ENCODE measurements at places on chromosomes 2 and 18.

GRCh38 chr2:108129636-108130035 is 110.1 kb upstream of the SULT1C3 start:
- no peak overlapping the region for H3K27ac ChIP-seq
- no peak overlapping the region for H3K4me3 ChIP-seq
- 0 out of 2 replicates have a peak, but pooled peaks cover 2% of the 10 kb centered on the region for H3K36me3 ChIP-seq

- no peak overlapping the region for H3K27ac ChIP-seq
- no peaks in the 10 kb centered on the region for H3K27me3 ChIP-seq
- H3K4me3 ChIP-seq, result no peak overlapping the region
- H3K4me1 ChIP-seq, result no peaks in the 10 kb centered on the region
These were observed 11.6 kb upstream of the TUBB6 start for GRCh38 chr18:12296457-12296856.

DNA sequence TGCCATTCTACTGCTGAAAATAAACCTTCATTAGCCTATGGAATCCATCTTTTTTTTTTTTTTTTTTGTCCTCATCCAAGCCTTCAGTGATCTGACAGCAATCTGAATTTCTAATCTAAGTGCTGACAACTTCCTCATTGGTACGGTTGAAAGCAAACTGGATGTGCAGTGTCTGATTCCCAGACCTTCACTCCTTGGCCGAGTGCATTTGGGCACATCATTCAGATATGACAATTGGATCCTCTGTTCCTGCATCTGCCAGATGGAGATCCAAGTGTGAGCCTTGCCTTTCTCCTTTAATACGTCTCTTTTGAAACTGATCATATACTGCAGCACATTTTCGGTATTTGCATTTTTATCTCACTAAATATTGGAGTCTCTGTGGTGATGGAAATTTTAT is 713.1 kb downstream of the DCDC2C start:
- H3K36me3 ChIP-seq, result no peaks in the 10 kb centered on the region
- H3K4me3 ChIP-seq, result no peak overlapping the region
- no peak overlapping the region for H3K27ac ChIP-seq
- H3K27me3 ChIP-seq, result no peaks in the 10 kb centered on the region

DNA sequence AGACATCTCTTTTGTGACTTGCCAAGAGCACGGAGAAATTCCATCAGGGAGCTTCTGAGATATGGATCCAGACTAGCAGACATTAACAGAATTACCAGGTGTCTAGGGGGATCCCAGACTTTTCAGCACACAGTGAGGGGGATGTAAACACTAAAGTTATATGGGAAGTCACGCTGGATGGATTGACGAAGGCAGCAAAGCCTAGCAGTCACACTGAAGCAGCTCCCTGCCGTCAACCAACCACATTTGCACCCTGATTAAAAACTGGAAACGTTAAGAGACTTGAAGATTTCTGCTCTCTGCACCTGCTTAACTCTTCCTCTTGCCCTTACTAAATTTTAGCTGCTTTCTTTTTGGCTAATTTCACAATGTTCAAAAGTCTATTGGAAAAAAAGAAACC is 62.5 kb upstream of the BCL2L11 start:
- no peaks in the 10 kb centered on the region for H3K36me3 ChIP-seq
- H3K27me3 ChIP-seq, result no peaks in the 10 kb centered on the region

- H3K27ac ChIP-seq, result no peak overlapping the region
- H3K4me3 ChIP-seq, result no peak overlapping the region
- no peaks in the 10 kb centered on the region for H3K4me1 ChIP-seq
These were observed 780.8 kb upstream of the GCFC2 start for GRCh38 chr2:76491503-76491902.

- no peaks in the 10 kb centered on the region for H3K36me3 ChIP-seq
- no peaks in the 10 kb centered on the region for H3K27me3 ChIP-seq
- no peak overlapping the region for H3K27ac ChIP-seq
- H3K4me1 ChIP-seq, result no peaks in the 10 kb centered on the region
- DNase-seq, result no peak
- no peak overlapping the region for H3K4me3 ChIP-seq
These were observed 37.9 kb downstream of the ODC1 start for GRCh38 chr2:10410001-10410822.

- H3K4me3 ChIP-seq, result no peak overlapping the region
- H3K27ac ChIP-seq, result no peak overlapping the region
- no peak for DNase-seq
- H3K36me3 ChIP-seq, result no peaks in the 10 kb centered on the region
- no peaks in the 10 kb centered on the region for H3K4me1 ChIP-seq
These were observed 217.2 kb upstream of the OSR1 start for GRCh38 chr2:19575641-19576040.

Data from iPS DF 6.9 (cell line).